ENCODE measurements at places on chromosomes 5 and 9.

- DNase-seq = no peak
Observed at GRCh38 chr9:130884542-130885483, 11.8 kb downstream of the QRFP start.

- DNase-seq = no peak
Observed at GRCh38 chr5:158701406-158702177, 398.1 kb downstream of the EBF1 start.

GRCh38 chr5:125612181-125612721, 811.0 kb upstream of the GRAMD2B start:
- DNase-seq = no peak

- DNase-seq = no peak
Observed at GRCh38 chr5:33401482-33402390, 39.0 kb upstream of the TARS1 start.

All from CD4-positive, alpha-beta T cell treated with Interleukin-17A for 1 hour (primary cell).